ENCODE measurements at places on chromosomes 4 and X.

DNA sequence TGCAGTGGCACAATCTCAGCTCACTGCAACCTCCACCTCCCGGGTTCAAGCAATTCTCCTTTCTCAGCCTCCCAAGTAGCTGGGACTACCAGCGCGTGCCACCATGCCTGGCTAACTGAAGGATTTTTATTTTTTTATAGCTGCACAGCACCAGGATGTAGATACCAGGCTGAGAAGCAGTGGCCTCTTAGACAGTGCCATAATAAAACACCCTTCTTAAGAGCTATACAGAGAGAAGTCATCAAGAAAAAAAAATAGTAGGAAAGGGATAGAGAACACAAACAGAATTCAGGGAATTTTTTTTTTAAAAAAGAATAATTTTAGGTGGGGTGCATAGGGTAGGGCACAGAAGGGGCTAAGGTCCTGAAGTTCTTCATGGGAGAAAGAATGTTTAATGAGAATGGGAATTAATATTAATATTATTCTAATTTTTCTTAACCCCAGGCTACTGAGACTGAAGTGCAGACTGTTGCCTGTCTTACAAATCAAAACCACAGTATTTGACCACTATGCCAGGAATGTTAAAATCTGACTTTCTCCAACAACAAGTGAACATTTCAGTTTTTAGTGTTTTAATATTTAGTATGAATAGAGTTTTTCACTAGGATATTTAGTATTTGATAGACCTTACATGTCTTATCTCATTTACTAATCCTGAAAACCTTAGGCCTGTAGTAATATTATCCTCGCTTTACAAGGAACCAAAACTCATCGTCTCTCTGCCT, 146.7 kb downstream of the KCNIP4 start:
- no peak for DNase-seq
- no peak overlapping the region for H3K4me3 ChIP-seq
- H3K27me3 ChIP-seq = no peaks in the 10 kb centered on the region
- H3K36me3 ChIP-seq = no peaks in the 10 kb centered on the region

- DNase-seq = no peak
- H3K27me3 ChIP-seq = no peaks in the 10 kb centered on the region
- H3K4me1 ChIP-seq = no peaks in the 10 kb centered on the region
- H3K36me3 ChIP-seq = no peaks in the 10 kb centered on the region
- H3K4me3 ChIP-seq = no peak overlapping the region
- H3K27ac ChIP-seq = no peak overlapping the region
Observed at GRCh38 chr4:52622564-52622963, 36.5 kb downstream of the USP46 start.

DNA sequence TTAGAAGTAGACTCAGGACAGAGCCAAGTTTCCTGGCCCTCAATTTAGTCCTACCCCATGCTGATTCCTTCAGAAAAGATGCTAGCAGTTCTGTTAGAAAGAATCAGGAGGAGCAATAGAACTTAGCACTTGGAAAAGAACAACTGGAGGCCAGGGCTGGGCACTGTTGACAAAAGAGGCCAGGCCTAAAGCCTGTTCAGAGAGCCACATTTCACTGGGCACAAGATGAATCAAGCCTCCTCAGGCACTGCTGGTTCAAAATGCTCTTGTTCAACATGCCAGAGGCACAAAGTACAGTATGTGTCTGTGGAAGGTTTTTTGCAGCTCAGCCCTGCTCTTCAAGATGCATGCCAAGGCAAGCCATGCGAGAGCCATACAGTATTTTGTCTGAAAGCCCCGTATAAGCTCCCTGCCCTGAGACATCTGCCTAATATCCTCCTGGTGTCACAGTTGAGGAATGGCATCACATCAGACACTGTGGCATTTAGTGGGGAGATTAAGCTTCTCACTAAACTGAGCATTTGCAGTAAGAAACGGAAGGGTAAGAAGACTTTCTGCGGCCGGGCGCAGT, 53.7 kb downstream of the RASL11B start:
- no peak for DNase-seq
- H3K27me3 ChIP-seq = no peaks in the 10 kb centered on the region
- H3K27ac ChIP-seq = no peak overlapping the region
- H3K4me1 ChIP-seq = peaks cover 3% of the 10 kb centered on the region

DNA sequence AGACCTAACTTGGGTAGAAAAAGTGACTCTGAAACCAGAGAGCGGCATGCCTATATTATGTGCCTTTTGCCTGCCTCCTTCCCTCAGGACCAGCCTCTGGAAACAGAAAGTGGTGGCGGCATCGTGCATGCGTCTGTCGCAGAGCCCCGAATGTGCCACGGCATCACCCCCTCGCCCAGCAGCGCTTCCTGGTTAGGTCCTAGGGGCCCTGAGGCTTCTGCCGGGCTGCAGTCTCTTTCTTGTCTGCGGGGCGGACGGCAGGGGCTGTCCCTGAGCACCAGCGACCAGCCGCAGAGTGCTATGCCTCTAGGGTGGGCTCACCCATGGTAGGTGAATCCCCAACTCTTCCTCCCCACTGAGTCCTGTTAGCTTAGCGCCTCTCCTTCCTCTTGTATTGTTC, 68.7 kb downstream of the VSIG4 start:
- peaks cover 19% of the 10 kb centered on the region for H3K27me3 ChIP-seq
- H3K36me3 ChIP-seq = no peaks in the 10 kb centered on the region
- H3K27ac ChIP-seq = no peak overlapping the region
- DNase-seq = no peak

DNA sequence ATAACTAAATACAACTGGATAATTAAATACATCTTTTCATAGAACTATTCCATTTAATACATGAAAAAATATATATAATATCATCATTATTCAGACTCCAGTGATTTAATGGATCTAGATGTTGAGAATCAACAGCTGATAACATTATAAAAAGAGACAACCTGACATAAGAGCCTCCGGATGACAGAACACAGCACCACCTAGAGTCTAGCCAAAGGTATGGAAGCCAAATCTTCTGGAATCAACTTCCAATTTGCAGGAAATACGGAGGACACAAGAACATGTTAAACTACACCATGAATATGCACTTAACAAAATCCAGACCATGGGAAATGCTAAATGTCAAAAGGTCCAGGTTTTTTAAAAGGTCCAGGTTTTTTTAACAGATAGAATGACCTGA, 55.0 kb downstream of the LRBA start:
- H3K36me3 ChIP-seq = no peaks in the 10 kb centered on the region
- H3K4me3 ChIP-seq = no peak overlapping the region

- no peak overlapping the region for H3K4me3 ChIP-seq
- no peak for DNase-seq
- no peak overlapping the region for H3K27ac ChIP-seq
- no peaks in the 10 kb centered on the region for H3K36me3 ChIP-seq
Observed at GRCh38 chr4:124343661-124344171, 368.8 kb downstream of the ANKRD50 start.

DNA sequence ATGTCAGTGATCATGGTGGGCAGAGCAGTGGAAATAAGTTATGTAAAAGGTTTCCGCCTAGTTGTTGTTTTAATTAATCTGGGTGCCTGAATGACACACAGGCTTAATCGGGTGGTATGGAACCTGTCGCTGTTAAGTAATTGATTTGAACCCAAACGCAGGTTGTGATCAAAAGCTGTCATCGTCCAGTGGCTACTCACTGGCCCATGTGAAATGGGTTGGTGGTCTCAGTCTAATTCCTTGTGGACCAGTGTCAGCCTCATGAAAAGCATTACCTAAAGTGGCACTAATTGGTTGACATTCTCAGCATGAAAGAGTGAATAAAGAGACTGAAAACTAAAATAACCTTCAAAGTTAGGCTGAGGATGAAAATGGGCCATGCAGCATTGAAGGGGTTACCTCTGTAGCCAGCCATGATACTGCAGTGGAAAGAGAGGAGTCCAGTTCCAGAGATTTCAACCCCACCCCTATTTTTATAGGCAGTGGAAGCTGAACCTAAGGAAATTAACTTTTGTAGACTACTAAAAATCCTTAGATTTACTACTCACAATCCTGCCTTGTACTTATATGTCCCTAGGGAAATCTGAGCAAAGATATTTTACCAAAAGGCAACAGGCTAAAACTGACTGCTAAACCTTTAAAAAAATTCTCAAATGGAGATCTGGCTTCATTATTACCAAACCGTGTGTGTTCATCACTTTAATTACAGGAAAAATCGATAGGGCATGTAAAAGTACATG, 251.7 kb upstream of the TENM3 start:
- no peak overlapping the region for H3K4me3 ChIP-seq
- peaks cover 7% of the 10 kb centered on the region for H3K4me1 ChIP-seq
- no peak for DNase-seq
- no peaks in the 10 kb centered on the region for H3K36me3 ChIP-seq
- no peaks in the 10 kb centered on the region for H3K27me3 ChIP-seq

- H3K27me3 ChIP-seq = no peaks in the 10 kb centered on the region
- H3K4me1 ChIP-seq = no peaks in the 10 kb centered on the region
- H3K4me3 ChIP-seq = no peak overlapping the region
- no peak for DNase-seq
Observed at GRCh38 chrX:148872161-148872535, 371.7 kb downstream of the AFF2 start.

- H3K4me3 ChIP-seq = no peak overlapping the region
- no peaks in the 10 kb centered on the region for H3K36me3 ChIP-seq
- H3K27me3 ChIP-seq = no peaks in the 10 kb centered on the region
- peak; percentile 47 for DNase-seq
- no peak overlapping the region for H3K27ac ChIP-seq
Observed at GRCh38 chrX:37993837-37994619, 12.3 kb upstream of the SYTL5 start.

DNA sequence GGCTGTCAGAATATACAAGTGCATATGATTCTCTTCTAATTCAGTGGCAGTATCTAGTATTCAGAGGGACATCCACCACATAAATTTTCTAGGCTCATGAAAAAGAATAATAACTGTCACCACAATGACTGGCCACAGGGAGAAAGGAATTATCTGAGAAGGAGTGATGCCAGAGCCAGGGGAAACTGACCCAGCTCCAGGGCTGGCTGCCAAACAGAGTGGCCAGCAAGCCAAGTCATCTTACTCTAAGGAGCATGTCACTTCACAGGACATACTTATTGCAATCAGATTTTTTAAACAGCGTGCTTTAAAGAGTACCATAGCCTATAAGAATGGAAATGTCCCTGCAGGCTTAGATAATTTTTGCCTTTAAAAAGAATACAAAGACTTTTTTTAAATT, 5.8 kb upstream of the SEPTIN11 start:
- H3K4me3 ChIP-seq = no peak overlapping the region
- H3K4me1 ChIP-seq = peaks cover 2% of the 10 kb centered on the region
- no peak overlapping the region for H3K27ac ChIP-seq
- no peaks in the 10 kb centered on the region for H3K27me3 ChIP-seq
- DNase-seq = no peak

- no peaks in the 10 kb centered on the region for H3K36me3 ChIP-seq
- DNase-seq = no peak
- no peak overlapping the region for H3K27ac ChIP-seq
Observed at GRCh38 chr4:6132716-6133115, 67.6 kb downstream of the JAKMIP1 start.

GRCh38 chr4:8771666-8772065, 100.0 kb downstream of the HMX1 start:
- H3K4me3 ChIP-seq = no peak overlapping the region
- no peaks in the 10 kb centered on the region for H3K4me1 ChIP-seq
- H3K27me3 ChIP-seq = peaks cover 3% of the 10 kb centered on the region
- no peaks in the 10 kb centered on the region for H3K36me3 ChIP-seq

- H3K27me3 ChIP-seq = no peaks in the 10 kb centered on the region
- no peaks in the 10 kb centered on the region for H3K36me3 ChIP-seq
- H3K27ac ChIP-seq = no peak overlapping the region
- no peaks in the 10 kb centered on the region for H3K4me1 ChIP-seq
- DNase-seq = no peak
- peak overlapping the region; percentile 9 for H3K4me3 ChIP-seq
Observed at GRCh38 chr4:176817204-176817603, 24.5 kb upstream of the VEGFC start.
